Osteocyte (in vitro differentiated cells): ENCODE measurements at places on chromosomes 4 and X.

- no peak for DNase-seq
Measured at GRCh38 chr4:86556791-86557415, 37.2 kb upstream of the PTPN13 start.

DNA sequence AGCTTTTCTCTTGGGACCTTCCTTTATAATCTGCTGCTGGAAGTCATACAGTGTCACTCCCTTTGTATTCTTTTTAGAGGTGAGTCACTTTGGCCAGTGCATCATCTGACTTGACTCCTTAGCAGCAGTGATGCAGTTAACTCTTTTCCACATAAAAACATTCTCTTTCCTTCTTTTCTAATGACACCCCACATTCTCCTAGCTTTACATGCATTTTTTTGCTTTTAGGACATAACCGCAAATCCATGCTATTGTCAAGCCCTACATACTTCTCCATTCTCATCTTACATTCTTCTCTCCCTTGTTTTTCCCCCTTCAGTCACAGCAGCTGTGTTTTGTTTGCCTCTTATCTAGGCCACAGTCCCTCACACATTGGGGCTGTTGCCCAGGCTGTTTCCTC is 55.1 kb downstream of the ZNF330 start:
- DNase-seq: no peak

DNA sequence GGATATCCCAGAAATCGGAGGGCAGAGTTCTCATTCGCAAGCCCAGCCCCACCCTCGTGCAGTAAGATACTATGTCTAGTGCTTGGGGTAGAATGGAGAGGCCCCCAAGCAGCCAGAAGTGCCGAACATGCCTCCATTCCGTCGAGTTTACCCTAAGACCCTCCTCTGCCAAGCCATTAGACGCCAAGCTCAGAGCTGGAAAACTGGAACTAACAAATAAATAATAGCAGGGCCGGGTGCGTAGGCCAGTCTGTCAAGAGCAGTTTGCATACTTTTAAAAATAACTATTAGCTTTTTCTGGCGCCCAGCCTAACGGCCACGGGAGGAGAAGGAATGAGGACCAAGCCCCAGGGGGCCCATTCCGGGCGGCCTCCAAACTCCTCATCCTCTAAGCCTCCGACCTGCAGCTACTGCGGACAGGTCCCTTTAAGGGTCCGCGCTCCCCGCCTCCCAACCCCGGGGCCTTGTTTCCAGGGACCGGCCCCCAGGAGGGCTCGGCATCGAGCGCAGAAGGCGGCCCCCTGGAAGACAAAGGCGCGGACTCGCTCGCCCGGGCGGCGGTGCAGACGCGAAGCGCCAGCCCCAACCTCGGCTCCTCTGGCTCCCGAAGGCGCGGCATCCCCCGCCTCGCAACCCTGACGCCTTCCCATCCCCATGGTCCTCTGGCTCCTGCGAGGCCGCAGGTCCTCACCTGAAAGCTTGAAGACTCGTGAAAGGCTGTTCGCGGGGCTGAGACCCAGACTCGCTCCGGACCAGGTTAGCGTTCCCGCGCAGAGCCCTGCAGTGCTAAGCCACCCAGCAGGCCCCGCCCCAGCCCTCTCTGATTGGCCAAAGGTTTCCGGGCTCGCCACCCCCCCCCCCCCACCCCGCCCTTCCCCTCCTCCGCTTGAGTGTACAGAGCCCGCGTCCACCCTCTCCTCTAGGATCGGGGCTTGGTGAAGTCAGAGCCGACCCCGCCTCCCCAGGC is at the start of gene TMSB15A:
Gene TMSB15A, minus strand, starts transcription at position 765 of the 967 bp plus-strand sequence.
- no peak for DNase-seq

DNA sequence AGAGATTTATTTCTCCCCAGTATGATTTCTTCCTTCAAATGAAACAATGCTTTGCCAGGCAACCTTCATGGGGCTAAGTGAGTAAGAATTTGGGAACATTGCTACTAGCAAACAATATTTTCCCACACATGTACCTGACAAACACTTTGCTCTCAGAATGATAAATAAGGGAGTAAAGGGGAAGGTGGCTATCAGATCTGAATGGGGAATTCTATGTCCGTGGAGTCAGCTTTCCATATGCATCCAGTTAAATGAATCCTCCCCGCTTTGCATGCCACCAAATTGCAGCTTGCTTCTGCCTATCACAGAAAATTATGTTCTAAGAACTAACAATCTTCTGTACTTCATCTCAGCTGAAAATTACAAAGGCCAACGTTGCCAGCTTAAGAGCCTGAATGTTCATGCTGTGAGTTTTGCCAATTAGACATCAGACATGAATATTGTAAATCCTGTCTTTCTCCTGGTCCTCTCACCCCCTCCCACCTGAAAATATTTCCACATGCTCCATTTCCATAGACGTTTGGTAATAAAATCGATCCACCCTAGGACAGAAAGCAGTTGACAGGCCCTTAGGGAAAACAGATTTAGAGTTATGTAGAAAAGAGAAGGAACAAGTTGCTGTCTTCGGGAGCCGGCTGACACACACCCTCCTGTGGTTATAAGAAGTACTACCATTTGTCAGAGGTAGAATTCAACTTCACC is 6.3 kb downstream of the MEPE start:
- DNase-seq: no peak

DNA sequence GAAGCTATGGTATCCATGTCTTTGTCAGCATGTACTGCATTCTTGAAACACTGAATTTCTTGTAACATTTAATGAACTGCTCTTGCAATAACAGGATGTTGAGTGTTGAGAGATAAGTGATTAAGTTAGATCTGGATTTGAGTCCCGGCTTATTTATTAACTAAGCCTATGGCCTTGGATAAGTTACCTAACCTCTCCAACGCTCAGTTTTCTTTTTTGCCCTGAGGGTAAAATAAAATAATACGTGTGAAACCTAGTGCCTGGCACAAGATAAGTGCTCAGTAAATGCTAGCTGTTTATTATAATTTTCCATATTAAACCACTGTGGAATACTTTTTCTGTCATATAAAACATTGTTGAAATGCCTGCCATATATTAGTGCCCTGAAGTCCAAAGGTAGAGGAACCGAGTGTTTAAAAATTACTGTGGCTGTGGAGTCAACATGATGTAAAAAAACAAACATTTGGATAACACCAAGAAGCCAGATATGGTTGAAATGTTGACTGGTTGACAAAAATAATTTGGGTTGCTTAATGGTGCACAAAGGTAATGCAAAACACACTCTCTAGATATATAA is 58.6 kb upstream of the ALB start:
- no peak for DNase-seq

DNA sequence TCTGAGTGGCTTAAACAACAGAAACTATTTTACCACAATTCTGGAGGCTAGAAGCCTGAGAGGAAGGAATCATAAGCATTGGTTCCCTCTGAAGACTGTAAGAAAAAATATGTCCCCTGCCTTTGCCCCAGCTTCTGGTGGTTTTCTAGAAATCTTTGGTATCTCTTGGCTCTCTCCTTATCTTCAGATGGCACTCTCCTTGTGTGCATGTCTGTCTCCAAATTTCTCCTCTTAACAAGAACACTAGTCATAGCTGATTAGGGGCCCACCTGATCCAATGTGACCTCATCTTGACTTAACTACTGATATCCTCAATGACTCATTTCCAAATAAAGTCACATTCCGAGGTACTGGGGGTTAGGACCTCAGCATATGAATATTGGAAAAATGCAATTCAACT is 635.0 kb upstream of the NR3C2 start:
- DNase-seq: no peak

DNA sequence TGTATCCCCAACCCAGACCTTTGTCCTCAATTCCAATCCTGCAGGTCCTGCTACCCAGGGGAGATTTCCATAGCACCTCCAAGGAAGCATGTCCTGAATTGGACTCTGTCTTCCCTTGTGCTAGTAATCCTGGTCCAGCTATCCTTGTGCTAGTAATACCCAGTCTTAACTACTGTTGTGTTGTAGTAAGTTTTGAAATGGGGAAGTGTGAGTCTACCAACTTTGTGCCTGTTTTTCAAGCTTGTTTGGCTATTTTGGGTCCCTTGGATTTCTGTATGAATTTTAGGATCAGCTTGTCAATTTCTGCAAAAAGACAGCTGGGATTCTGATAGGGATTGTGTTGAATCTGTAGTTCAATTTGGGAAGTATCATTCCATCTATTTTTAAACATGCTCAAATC is 51.4 kb downstream of the CD99L2 start:
- DNase-seq: no peak

GRCh38 chrX:39159921-39160507 is 358.8 kb downstream of the MID1IP1 start:
- DNase-seq: no peak

GRCh38 chr4:13535708-13536361 is 8.5 kb downstream of the NKX3-2 start:
- peak; percentile 75 for DNase-seq

- no peak for DNase-seq
Measured at GRCh38 chrX:87140800-87141483, 376.7 kb upstream of the KLHL4 start.

DNA sequence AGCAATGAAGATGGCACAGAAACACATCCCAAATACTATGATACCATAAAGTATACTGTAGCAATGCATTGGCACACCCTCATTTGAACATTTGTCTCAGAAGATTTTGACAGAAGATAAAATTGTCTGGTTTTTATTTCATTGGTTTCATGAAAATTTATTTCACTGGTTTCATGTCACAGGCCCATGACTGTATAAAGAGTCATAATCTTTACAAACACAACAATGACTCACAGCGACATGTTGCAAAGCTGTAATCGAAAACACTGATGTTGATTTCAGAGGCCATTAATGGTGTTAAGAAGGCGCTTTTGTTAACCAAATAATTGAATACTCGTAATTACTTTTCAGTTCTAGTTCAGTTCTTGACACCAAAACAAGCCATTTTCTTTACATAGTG is 8.1 kb upstream of the DTHD1 start:
- no peak for DNase-seq

DNA sequence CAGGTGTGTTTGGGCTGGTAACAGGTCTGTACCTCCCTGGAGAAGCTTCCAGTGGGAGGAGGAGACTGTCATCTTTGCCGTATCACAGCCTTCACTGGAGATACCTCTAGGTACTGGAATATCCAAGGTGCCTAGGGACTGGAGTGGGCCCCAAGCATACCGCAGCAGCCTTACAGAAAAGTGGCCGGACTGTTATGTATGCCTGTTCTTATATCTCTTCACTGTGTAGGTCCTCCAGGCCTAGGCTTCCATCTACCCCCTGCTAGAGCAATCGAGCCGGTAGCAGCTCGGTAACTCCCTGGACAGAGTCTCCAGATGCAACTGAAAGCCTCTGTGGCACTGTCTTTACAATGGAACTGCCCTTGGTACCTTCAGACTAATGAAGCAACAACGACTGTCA is 277.4 kb upstream of the GRIA3 start:
- DNase-seq: no peak

DNA sequence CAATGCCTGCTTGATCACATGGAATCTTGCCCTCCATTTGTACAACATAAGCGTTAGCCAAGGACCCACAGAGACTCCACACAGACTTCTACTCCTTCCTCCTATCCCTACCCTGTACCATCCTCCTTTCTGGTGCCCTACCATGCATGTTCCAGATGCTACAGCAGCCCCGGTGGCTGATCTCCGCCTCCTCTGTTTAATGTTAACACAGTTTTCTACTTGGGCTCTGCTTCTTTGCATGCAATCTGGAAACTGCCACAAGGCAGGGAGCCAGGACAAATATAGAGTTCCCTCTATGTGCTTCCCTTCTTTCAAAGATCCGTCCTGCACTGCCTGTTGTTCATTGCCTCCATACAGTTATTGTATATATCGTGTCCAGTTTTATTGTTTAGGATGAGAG is 368.6 kb upstream of the TENM3 start:
- DNase-seq: no peak

DNA sequence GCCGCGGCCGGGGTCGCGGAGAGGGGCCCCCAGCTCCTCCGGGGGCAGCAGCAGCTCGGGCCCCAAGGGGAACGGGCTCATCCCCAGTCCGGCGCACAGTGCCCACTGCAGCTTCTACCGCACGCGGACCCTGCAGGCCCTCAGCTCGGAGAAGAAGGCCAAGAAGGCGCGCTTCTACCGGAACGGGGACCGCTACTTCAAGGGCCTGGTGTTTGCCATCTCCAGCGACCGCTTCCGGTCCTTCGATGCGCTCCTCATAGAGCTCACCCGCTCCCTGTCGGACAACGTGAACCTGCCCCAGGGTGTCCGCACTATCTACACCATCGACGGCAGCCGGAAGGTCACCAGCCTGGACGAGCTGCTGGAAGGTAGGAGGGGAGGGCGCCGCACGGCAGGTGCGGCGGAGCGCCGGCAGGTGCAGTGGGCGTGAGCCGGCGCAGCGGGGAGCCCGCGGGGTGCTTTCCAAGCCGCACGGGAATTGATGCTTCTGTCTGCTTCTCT is 886 bp downstream of the DCLK2 start:
- peak; percentile 84 for DNase-seq

- no peak for DNase-seq
Measured at GRCh38 chr4:180655886-180656285, 1587.3 kb upstream of the TENM3 start.

GRCh38 chr4:145623831-145624230 is 4.6 kb downstream of the MMAA start:
- no peak for DNase-seq

- no peak for DNase-seq
Measured at GRCh38 chr4:114028071-114028470, 48.6 kb upstream of the ARSJ start.

- no peak for DNase-seq
Measured at GRCh38 chr4:85889314-85889713, 414.4 kb downstream of the ARHGAP24 start.

DNA sequence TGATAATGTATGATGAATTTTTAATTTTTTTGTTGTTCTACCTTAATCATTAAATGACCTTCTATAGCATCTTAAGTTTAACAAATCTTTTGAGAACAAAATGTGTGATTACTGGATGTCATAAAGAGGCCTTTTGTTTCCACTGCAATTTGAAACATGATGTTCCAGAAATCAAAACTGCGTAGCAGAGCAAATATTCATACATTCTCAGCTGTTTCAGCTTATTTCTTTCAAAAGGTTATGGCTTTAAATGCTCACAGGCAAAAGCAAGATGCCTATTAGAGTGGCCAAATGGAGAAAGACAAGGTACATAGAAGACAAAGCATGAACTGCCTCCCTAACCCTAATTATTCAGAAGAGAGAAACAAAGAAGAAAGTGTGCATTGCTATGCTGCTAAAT is 233.0 kb upstream of the SLC7A11 start:
- DNase-seq: no peak

GRCh38 chr4:16443504-16444088 is 217.3 kb upstream of the TAPT1 start:
- DNase-seq: no peak
